Stromal cell of bone marrow (primary cell): ENCODE measurements at places on chromosomes 7 and 10.

DNA sequence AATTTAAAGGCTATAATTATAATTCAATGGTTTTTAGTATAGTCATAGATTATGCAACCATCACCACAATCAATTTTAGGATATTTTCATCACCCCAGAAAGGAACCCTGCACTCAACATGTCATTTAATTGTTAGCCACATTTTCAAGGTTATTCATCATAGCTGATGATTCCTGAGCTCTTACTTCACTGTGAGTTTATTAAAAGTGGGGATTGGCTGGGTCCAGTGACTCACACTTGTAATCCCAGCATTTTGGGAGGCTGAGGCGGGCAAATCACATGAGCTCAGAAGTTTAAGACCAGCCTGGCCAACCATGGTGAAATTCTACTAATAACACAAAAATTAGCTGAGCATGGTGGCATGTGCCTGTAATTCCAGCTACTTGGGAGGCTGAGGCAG, 787 bp downstream of the CCL26 start:
- DNase-seq, result peak; percentile 85

GRCh38 chr10:378230-378929, 243.1 kb downstream of the ZMYND11 start:
- no peak for DNase-seq

DNA sequence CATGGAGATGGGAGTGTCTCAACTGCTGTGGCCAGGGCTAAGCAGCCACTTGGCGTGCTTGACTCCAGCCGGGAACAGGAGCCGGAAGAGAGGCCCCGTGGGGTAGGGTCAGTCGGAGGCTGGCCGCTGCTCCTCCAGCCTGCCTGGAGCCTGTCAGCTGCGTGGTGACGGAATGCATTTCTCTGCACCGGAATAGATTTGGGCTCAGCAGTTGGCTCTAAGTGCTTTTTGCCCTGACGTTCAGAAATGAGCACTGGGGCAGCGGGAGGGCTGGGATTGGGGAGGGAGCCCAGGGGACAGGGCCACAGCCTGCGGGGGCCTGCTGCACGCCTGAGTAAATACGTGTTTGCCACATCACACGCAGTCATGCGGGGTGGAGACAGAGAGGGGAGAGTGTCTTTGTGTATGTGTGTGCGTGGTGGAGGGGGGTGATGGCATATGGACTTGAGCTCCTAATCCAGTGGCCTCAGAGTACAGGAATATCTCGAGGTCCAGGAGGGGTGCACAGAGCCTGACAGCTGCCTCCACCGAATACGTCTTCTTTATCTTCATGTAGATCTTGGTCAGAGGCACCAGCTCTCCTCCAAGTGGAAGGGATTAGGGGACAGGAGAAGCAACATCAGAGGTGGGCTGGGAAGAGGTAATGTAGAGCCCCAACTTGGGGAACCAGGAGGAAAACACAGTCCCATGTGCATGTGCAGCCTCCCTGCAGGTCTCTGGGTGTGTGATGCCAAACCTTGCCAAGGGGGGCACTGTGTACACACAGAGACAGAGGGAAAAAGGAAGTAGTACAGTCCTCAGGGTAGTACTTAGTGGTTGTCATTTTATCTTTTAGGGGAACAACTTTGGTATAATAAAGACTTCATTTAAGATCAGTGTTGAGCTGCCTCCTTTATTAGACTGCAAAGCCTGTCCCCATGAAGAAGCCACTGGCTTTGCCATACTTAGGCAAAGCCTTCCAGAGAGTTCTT, 151.4 kb downstream of the CDH23 start:
- peak; percentile 21 for DNase-seq

DNA sequence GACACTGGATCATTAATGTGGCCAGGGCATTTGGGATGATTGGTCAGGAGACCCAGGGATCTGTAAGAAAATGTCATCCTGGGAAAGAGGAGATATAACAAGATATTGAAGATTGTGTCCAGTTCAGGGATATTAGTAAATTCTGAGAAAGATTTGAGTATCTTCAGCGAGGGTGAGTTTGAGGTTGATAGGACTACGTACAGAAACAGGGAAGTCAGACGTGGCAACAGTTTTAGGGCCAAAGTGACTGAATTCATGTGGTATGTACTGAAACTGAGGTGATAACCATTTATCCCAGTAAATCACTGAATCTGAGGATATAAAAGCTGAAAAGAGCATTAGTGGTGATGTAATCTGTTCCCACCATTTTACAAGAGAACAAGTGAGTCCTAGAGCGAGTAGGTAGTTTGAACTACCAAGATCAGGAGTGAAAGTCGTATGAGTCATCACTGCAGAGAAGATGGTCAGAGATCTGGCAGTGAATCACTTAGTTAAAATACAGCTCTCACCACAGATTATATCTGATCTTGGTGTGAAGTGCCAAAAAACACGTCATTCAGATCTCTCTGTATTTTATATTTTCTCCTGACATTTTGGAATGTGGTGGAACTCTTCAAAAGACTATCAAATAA, 220.5 kb downstream of the CDK14 start:
- peak; percentile 93 for DNase-seq

GRCh38 chr10:30556189-30556588, 73.4 kb downstream of the LYZL2 start:
- DNase-seq, result no peak

- no peak for DNase-seq
These were observed 72.8 kb upstream of the PPIF start for GRCh38 chr10:79274279-79275104.

- DNase-seq, result peak; percentile 27
These were observed 4.2 kb downstream of the SMARCD3 start for GRCh38 chr7:151244196-151244840.

DNA sequence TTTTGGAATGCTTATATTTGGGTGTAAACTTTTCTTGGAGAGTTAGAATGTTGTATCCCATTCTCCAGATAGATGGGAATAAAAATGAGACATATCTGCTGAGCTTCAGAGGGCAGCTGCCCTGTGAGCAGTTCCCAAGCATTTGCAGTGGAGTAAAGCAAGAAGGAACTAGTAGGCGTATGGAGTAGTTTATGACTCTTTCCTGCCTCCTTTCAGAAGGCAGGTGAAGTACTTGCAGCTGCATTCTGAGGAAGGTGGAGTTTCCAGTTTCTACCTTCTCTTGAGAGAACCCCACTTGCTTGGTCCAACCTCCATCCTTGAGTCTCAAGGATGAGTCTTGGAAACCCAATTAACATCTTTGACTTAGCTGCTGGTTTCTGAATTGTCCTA, 563.6 kb downstream of the LRMDA start:
- no peak for DNase-seq

DNA sequence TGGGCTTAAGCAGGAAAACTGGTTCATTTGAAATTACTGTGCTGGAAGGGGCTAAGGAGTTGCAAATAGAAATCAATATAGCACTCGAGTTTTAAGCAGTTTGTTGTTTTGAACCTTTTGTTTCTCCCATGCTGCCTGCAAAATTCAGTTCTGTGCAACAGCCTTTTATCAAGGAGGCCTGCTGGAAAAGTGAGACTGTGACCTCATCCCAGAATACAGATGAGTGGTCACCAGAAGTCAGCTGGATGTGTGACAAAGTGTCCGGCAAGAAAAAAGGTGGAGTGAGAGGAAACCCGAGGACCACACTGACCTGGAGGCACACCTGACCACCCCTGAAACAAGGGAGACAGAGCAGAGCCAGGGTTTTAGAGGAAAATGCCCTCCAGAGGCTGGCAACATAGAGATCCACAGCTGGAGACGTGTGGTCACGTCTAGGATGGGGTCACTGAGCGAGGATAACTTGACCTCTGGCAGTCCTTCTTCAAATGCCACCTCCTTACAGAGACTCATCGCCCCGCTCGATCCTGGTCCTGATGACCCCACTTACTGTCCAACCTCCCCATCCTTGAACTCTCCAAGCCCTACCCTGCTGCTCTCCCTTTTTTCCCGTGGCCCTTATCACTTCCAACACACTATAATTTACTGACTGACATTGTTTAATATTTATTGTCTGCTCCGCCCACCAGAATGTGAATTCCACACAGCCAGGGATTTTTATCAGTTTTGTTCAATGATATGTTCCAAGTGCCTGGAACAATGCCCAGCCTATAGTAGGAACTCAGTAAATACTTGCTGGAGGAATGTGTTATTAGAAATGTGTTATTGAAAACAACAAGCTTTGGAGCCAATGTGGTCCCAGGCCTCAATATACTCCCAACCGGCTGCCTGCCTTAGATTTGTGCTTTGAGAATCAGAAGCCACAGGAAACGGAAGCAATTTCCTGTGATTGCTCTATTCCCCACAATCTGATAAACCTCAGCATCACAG, 243.8 kb downstream of the GLI3 start:
- DNase-seq, result no peak

DNA sequence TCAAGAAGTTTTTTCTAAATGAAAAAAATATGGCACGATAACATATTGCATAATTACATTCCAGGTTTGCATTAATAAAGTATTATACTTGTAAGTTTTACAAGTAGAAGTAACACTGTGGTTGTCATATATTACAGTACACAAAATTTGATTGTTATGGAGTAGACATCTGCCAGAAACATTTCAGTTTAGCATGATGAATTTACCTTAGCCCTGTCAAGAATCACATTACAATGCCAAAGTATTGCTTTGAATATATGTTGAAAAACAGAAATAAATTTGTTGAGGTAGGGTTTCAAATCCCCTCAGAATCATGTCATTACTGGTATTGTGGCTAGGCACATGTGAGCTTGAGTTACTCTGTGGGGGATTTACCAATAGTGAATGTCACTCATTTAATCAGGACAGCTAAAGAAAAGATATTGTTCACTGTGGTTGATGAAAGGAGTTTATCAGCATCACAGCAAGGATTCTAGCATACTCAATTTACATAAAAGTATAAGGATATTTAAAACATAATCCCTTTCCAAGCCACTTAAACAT, 112.1 kb downstream of the MDFIC start:
- DNase-seq, result no peak

DNA sequence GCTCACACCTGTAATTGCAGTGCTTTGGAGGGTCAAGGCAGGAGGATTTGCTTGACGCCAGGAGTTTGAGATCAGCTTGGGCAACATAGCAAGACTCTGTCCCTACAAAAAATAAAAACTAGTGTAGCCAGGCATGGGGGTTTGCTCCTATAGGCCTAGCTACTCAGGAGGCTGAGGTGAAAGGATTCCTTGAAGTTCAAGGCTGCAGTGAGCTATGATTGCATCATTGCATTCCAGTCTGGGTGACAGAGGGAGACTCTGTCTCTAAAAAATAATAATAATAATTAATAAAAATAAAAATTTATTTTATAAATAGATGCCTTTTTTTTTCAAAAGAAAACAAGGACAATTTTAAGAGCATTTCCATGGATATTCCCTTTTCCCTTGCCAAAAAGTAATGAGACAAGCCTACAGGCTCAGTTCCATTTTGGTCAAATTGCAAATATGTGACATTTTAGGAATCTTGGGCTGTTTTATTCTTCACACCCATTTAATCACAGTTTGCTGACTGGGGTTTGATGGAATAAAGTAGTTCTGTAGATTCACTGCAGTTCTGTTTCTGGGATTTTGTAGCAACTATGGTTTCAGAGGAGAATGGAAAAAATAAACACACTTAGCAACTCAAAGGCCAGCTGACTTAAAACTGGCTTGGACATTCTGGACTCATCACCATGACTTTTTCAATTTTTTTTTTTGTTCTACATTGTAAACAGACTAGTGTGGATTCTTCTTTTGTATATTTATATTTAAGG, 48.4 kb upstream of the ARHGAP21 start:
- no peak for DNase-seq

DNA sequence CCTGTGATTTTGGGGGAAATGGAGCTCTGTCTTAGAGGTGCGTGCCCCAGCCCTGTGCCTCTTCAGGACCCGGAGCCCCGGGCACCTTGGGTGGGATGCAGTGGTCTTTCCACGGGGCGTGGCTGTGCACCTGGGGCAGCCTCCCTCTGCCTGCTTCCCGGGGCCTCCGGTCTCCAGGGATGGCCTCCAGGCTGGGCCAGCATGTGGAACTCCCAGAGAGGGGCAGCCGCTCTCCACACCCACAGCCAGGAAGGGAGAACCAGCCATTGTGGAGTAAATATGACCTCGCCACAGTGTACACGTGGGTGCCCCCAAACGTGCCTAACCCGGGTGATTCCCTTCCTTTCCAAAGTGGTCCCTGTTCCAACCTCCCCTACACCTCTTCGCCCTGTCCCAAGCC, 52.6 kb downstream of the JAKMIP3 start:
- no peak for DNase-seq

DNA sequence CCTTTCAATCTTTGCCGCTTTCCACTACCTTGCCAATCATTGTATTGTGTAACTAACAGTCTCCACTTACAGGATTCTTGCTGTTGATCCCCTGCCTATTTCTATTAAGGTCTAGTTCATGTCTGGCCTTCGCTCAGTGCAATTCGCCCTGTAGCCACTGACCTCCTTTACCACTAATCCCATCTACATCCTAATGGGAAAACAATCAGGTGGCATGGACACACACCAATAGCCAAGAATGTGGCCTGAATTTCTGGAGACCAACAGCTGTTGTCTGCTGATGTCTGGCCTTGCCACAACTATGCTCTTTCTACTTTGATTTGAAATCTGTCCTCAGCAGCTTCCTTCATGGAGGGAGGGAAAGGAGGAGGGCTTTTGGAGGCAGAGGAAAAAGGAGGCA, 546.2 kb downstream of the SORCS3 start:
- no peak for DNase-seq

DNA sequence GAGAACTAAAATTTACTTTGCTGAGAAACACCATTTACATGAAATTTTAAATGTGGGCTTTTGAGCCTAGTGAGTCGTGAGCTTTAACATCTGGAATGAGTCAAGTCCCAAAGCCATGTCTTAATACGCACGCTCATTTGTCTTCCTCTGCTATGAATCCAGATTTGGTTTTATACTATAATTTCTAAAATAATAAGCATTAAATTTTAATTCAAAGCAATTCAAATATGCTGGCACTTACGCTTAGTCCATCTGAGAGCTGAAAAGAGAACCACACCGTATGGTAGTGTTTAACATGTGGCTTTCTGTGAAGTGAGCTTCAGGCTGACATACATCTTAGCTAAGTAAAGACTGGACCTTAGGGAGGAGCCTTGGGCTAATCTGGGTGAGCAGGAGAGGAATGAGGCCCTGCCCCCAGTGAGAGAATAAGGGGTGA, 52.2 kb downstream of the CUBN start:
- no peak for DNase-seq

DNA sequence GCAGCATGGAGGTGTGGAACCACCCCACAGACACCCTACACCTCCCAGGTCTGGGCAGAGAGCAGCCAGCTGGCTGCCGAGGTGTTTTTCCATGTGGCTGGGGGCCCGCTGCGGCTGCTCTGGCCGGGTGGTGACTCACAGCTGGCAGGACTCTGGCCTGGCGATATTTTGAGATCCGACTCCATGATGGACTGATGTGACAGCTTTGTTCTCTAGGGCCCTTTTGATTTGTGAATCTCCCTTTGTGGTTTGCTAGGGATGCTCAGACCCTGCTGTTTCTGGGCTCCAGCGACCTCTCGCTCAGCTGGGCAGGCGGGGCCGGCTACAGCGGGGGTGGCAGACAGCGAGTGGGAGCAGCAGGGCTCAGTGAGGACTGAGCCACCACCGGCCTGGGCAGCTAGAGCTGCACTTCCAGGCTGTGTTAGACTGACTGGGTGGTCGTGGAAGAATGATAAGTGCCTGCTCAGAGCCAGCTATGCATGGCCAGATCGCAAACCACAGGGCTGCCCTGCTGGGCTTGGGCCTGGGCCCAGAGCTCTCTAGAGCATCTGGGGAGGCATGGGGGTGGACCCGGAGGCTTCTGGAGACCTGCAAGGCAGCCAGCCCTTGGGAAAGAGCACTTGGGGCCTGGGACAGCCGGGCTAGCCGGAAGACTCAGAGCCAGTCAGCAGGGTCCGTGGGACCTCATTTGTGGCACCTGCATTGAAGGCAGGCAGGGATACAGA, 46.2 kb upstream of the GDF10 start:
- peak; percentile 38 for DNase-seq
